Stimulated activated CD8-positive, alpha-beta memory T cell treated with anti-CD3 and anti-CD28 coated beads, Interleukin-4, amount 100 ng/mL, for 1 hour (primary cell): ENCODE measurements at places on chromosomes 3 and 15.
A peak's percentile ranks its signal among the peaks of the same experiment; 100 is the strongest.

- DNase-seq, result no peak
Measured at GRCh38 chr3:196186651-196187573, 24.3 kb downstream of the ZDHHC19 start.

DNA sequence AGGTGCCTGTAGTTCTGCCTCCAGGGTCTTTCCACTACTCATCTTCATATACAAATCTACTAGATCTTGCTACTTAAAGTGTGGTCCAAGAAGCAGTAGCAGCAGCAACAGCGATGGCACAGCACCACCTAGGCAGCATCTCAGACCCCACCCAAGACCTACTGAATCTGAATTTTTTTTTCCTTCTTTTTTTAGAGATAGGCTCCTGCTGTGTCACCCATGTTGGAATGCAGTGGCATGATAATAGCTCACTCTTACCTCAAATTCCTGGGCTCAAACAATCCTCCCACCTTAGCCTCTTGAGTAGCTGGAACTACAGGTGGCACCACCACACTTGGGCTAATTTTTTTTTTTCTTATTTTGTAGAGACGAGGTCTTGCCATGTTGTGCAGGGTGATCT lies 346.7 kb upstream of the TGFBR2 start:
- DNase-seq, result no peak

GRCh38 chr15:77982127-77982490 lies 95.4 kb downstream of the TBC1D2B start:
- no peak for DNase-seq

GRCh38 chr3:26592451-26592850 lies 30.1 kb upstream of the LRRC3B start:
- no peak for DNase-seq

DNA sequence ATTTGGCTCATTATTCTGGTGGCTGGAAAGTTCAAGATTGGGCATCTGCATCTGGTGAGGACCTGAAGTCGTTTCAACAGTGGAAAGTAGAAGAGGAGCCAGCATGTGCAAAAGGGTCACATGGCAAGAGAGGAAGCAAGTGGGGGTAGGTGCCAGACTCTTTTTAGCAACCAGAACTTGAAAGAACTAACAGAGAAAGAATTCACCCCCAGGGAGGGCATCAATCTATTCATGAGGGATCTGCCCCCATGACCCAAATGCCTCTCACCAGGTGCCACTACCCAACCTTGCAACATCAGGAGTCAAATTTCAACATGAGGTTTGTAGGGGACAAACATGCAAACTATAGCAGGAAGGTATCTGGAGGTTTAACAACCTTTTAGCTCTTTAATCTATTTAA lies 10.3 kb upstream of the RYK start:
- no peak for DNase-seq

GRCh38 chr3:123372686-123373473 lies 76.0 kb downstream of the ADCY5 start:
- DNase-seq, result no peak

DNA sequence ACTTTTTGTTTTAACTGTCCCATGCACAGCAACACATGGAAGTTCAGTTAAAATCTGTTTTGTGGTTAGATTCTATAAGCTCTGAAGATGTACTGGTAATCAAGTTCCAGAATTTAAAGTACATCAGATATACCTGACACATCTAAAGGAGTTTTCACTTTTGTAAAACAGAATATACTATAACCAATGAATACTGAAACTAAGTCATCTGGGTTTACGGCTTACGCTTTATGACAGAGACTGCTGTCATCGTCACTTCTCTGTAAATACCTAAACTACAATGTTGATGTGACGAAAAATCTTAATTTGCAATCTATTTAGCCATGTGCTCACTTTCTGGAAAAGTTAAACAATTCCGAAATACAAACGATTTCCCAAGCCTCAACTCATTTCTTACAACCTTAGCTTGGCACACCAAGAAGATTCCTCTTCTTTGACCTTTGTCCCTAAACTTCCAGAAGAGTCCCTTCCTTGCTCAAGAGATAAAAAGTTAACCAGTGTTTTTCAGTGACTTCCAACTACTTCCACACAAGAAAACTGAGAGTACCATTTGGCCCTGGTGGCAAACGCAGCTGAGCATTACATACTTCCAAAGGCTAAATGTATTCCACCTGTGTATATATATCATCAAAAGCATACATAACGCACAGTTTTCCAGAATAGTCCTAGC lies 56.8 kb upstream of the NEK10 start:
- DNase-seq, result no peak

DNA sequence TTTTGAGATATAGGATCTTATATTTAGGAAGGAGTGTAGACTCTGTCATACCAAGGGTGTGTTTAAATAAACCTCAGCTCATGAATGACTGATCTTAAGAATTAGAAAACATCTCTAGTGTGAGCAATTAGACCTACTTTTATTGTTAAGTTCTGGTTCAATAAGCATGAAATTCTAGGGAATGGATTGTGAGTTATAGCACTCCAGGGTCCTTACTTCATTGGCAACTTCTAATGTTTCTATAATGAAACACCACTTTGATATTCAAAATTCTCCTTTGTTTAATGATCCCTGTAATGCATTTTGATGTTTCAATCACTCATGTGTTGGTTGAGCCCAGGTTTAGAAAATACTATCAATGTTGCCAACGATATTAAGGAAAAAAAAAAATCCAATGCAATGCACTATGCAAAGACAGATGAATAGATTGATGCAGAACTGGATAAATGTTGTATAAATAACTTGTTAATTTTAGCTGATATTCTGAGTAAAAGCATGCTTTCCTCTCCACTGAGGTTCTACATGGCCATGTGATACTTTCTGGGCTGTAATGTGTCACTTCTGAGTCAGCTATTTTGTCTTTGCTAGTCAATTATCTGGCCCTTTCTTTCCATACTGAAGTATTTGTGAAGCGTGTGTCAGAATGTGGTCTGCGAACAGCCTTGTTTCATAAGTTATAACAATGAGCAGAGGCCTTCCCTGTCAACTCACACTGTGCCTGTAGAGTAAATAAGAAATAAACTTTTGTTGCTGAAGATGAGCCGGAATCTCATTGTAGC lies 1035.9 kb downstream of the PLOD2 start:
- DNase-seq, result no peak

DNA sequence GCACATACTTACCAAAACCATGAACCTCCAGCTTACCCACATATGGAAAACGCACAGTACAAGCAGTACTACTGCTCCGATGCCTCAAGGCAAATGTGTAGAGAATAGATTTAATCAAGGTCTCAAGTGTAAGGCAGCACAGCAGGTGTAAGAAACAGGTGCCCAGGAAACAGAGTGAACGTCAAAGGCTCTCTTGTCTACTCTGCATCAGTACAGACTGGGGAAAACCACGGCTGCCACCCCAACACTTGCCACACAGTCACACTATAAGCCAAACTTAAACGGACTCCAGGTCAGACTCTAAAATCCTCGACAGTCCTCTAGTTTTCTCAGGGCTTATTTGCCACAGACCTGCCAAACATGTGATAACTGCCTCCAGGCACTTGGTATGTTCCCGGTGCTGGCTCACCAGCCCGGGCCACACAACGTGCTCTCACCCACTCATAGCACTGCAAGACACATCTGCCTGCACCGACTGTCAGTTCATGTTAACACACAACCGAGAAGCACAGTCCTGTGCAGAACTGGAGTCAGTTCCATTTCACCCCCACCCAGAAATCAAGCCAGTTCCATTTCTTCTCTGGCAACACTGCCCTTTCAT lies 30.6 kb downstream of the ABCC5 start:
- no peak for DNase-seq

DNA sequence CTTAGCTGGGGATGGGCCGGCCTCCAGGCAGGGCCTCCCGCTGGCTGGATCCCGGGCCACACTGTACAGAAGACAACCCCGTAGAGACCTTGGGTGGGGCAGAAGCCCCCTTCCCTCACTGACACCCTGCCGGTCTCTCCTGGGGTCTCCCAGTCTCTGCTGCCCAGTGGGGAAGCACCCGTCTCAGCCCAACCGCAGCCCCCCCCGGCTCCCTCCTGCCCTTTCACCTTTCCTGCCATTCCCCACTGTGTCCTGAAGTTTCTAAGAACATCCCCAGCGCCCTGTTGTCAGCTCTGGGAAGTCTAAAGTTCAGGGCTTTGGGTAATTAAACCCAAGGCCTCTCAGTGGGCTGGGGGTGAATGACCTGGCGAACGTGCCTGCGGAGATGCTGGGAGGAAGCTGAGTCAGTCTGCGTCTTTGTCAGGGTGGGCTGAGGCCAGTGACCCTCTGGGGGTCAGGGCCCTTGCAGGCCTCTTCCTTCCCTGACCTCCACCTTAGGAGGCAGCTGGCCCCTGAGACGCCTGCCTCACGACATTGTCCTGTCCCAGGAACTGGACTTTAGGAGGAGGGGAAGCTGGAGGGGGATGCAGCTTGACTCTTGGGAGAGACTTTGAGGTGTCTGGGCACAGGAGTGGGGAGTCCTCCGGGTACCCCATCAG lies 1.4 kb upstream of the SLC51A start:
- no peak for DNase-seq

- no peak for DNase-seq
Measured at GRCh38 chr3:159693226-159693625, 295.4 kb upstream of the IL12A start.

- DNase-seq, result no peak
Measured at GRCh38 chr3:101643861-101644613, 32.9 kb downstream of the ZBTB11 start.

DNA sequence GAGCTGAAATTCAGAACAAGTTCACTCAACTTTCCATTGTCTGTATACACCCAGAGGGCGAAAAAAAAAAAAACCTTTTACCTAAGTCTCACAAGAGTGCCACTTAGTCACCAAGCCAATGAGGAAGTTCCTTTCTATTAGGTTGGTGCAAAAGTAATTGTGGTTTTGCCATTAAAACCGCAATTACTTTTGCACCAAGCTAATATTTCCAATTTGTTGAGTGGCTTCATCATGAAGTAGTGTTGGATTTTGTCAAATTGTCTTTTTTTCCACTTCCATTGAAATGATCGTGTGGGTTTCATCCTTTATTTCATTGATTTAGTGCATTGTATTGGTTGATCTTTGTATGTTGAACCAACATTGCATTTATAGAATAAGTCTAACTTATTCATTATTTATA lies 253.9 kb downstream of the ZIC4 start:
- no peak for DNase-seq

GRCh38 chr3:151979906-151980305 lies 106.5 kb downstream of the SUCNR1 start:
- no peak for DNase-seq

DNA sequence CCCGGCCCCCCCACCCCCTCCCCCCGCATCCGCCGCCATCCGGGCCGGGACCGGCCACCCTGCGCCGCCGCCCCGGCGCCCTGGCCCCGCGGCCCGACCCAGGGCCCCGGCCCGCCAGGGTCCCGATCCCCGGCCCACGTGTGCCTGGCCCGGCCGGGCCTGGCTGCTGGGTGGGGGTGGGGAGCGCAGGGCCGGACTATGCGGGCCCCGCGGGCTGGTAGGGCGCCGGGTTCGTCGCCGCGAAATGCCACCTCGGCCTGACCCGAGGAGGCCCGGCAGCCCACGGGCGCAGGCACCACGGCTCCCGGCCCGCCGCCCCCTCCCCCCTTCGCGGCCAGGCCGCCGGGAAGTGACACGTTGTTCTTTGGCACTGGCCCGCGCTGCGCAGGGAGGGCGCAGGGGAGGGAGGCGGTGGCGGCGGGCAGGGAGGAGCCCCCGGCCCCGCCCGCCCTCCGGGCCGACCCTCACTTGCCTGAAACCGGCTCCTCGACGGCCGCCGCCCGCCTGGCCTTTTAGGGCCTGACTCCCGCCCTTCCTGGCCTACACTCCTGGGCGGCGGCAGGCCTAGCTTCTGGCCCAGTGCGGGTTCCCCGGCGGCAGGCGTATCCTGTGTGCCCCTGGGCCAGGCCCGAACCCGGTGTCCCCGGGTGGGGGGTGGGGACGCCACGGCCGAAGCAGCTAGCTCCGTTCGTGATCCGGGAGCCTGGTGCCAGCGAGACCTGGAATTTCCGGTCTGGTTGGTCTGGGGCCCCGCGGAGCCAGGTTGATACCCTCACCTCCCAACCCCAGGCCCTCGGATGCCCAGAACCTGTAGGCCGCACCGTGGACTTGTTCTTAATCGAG lies 515 bp downstream of the EIF4G1 start:
- peak; percentile 45 for DNase-seq
